T-cell (primary cell): ENCODE measurements at places on chromosomes 12 and 14. TPM values are rescaled to one million over a fixed set of nuclear protein-coding genes. Genes with fewer than 3 reads are reported as not detected.

GRCh38 chr14:76773188-76773885, 12.1 kb downstream of the VASH1 start:
- no peaks in the 10 kb centered on the region for H3K36me3 ChIP-seq
- H3K4me1 ChIP-seq, result peaks cover 11% of the 10 kb centered on the region
- no peak for DNase-seq
- peaks cover 22% of the 10 kb centered on the region for H3K27me3 ChIP-seq
- no peak overlapping the region for H3K4me3 ChIP-seq

GRCh38 chr14:78450669-78451318, 280.6 kb downstream of the NRXN3 start:
- no peak overlapping the region for H3K27ac ChIP-seq
- no peak overlapping the region for H3K4me3 ChIP-seq
- DNase-seq, result no peak
- H3K36me3 ChIP-seq, result no peaks in the 10 kb centered on the region

- DNase-seq, result no peak
- H3K27me3 ChIP-seq, result peaks cover 39% of the 10 kb centered on the region
- no peak overlapping the region for H3K4me3 ChIP-seq
- H3K4me1 ChIP-seq, result no peaks in the 10 kb centered on the region
- no peaks in the 10 kb centered on the region for H3K36me3 ChIP-seq
- H3K27ac ChIP-seq, result no peak overlapping the region
Observed at GRCh38 chr12:94870511-94870910, 133.0 kb downstream of the NDUFA12 start.

DNA sequence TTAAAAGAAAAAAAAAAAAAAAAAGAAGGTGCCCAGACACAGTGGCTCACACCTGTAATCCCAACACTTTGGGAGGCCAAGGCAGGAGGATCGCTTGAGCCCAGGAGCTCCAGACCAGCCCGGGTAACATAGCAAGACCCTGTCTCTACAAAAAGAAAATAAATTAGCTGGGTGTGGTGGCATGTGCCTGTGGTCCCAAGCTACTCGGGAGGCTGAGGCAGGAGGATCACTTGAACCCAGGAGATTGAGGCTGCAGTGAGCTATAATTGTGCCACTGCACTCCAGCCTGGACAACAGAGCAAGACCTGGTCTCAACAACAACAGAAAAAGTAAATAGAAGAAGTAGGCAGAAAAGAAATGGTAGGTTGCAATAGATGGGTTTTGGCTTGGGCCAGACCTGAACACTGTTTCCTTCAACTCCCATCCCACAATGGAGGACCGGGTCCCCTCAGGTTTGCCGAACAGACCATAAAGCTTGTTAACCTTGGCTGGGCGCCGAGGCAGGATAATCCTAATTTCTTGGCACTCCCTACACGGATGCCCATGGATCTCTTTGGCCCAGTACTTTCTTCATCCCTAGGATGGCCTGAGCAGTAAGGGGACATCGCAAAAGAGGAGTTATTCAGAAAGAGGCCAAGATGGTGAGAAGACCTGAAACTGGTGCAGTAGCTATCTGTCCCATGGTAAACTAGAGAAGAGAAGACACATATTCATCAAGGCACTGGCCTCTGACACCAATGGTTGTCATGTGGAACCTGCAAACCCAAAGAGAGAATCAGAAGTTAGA, 165.5 kb upstream of the CCND2 start:
- peaks cover 12% of the 10 kb centered on the region for H3K4me1 ChIP-seq
- no peaks in the 10 kb centered on the region for H3K27me3 ChIP-seq
- no peak overlapping the region for H3K4me3 ChIP-seq

GRCh38 chr12:94534278-94534677, 74.6 kb upstream of the CEP83 start:
- H3K36me3 ChIP-seq, result no peaks in the 10 kb centered on the region
- DNase-seq, result no peak
- peaks cover 11% of the 10 kb centered on the region for H3K27me3 ChIP-seq
- no peak overlapping the region for H3K4me3 ChIP-seq

Gene SOAT2
- 0.89 TPM for total RNA-seq

Gene KRT83
- not detected for total RNA-seq

Gene NINJ2
- total RNA-seq, result 2.3 TPM
